Hair follicle dermal papilla cell (primary cell): ENCODE measurements at places on chromosomes 1 and 21. TPM values are rescaled to one million over a fixed set of nuclear protein-coding genes. Genes with fewer than 3 reads are reported as not detected.

HSD3B2 gene
- total RNA-seq, result not detected in 2 replicates

KCNE2 gene
- 0.16 TPM in 1 of 2 replicates, not detected in the other for total RNA-seq

TMPRSS2 gene
- not detected in 2 replicates for total RNA-seq

MMEL1 gene
- 1.2 TPM in 1 of 2 replicates, not detected in the other for total RNA-seq

PER3 gene
- 19.4 and 26.6 TPM in 2 replicates for total RNA-seq

HJV gene
- total RNA-seq, result not detected in 2 replicates

SPRR3 gene
- not detected in 2 replicates for total RNA-seq

S100A14 gene
- total RNA-seq, result 0.36 and 0.65 TPM in 2 replicates

BACE2 gene
- total RNA-seq, result 28.3 and 36.3 TPM in 2 replicates

RNF220 gene
- total RNA-seq, result 59.3 and 69.8 TPM in 2 replicates

TNFRSF25 gene
- total RNA-seq, result 2.8 and 3.4 TPM in 2 replicates

CDA gene
- total RNA-seq, result 0.32 and 1.5 TPM in 2 replicates

OMA1 gene
- total RNA-seq, result 10.9 and 22.1 TPM in 2 replicates

FCRLA gene
- total RNA-seq, result 0.12 and 0.49 TPM in 2 replicates

ARHGAP30 gene
- not detected in 2 replicates for total RNA-seq

UBE2J2 gene
- total RNA-seq, result 41.2 and 44.0 TPM in 2 replicates

ZNF436 gene
- total RNA-seq, result 31.9 and 39.1 TPM in 2 replicates

TDRD10 gene
- not detected in 2 replicates for total RNA-seq

EDARADD gene
- 0.49 and 0.65 TPM in 2 replicates for total RNA-seq

CR2 gene
- not detected in 2 replicates for total RNA-seq

FOXD2 gene
- 0.16 and 0.24 TPM in 2 replicates for total RNA-seq

SCAMP3 gene
- total RNA-seq, result 34.4 and 45.8 TPM in 2 replicates

ATP5PB gene
- 98.8 and 100 TPM in 2 replicates for total RNA-seq

KCNK2 gene
- 198 and 200 TPM in 2 replicates for total RNA-seq

CLDN17 gene
- not detected in 2 replicates for total RNA-seq

ECM1 gene
- 72.5 and 87.1 TPM in 2 replicates for total RNA-seq

TRIM46 gene
- 7.4 and 7.8 TPM in 2 replicates for total RNA-seq

SLC25A34 gene
- 0.49 and 0.65 TPM in 2 replicates for total RNA-seq

CHI3L2 gene
- 0.49 TPM in 1 of 2 replicates, not detected in the other for total RNA-seq

ITLN2 gene
- not detected in 2 replicates for total RNA-seq

SLC1A7 gene
- total RNA-seq, result 0.24 TPM in 1 of 2 replicates, not detected in the other

HAPLN2 gene
- total RNA-seq, result not detected in 2 replicates

MYCL gene
- total RNA-seq, result 0.16 TPM in 1 of 2 replicates, not detected in the other

TCEANC2 gene
- 3.1 and 3.3 TPM in 2 replicates for total RNA-seq

CELA2B gene
- total RNA-seq, result not detected in 2 replicates

RBM34 gene
- total RNA-seq, result 33.1 and 38.6 TPM in 2 replicates

KRTAP11-1 gene
- not detected in 2 replicates for total RNA-seq

LDLRAD2 gene
- 0.16 TPM in 1 of 2 replicates, not detected in the other for total RNA-seq

CRYBG2 gene
- not detected in 2 replicates for total RNA-seq

TPR gene
- total RNA-seq, result 43.7 and 54.4 TPM in 2 replicates

PPIH gene
- 6.2 and 9.6 TPM in 2 replicates for total RNA-seq
